ENCODE measurements at places on chromosomes 2 and 18. TPM values are rescaled to one million over a fixed set of nuclear protein-coding genes. Genes with fewer than 3 reads are reported as not detected.

SCN2A gene
- 1.9 TPM for total RNA-seq

TTC27 gene
- total RNA-seq, result 17.8 TPM

GRCh38 chr18:69755041-69755440 is 192.6 kb downstream of the CD226 start:
- DNase-seq, result no peak

DNA sequence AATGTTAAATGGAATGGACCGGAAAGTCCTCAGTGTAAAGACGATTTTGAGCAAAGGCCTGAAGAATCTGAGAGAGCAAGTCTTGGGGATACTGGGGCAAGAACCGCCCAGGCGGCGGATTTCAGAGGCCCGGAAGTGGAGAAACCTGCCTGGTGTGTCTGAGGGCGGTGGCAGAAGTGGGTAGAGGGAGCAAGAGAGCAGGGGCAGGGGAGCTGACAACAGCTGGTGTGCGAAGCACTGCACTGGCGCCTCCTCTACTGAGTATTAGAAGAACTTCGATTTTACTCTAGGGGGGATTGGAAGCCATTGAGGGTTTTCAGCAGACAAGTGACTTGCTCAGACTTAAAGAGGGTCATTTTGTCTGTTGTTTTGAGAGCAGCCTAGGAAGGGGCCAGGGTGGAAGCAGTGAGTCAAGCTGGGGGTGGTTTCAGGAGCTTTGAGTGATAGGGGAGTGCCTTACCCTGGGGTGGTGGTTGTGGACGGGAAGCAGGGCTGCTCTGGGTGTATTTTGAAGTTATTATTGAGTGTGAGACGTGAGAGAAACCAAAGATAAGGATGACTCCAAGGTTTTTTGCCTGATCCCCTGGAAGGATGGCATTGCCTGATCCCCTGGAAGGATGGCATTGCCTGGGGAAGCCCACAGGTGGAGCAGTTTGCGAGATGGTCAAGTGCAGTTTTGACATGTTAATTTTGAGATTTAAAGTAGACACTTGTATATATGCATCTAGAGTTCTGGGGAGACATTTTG is 52.5 kb downstream of the ZNF236 start:
- DNase-seq, result no peak

DNA sequence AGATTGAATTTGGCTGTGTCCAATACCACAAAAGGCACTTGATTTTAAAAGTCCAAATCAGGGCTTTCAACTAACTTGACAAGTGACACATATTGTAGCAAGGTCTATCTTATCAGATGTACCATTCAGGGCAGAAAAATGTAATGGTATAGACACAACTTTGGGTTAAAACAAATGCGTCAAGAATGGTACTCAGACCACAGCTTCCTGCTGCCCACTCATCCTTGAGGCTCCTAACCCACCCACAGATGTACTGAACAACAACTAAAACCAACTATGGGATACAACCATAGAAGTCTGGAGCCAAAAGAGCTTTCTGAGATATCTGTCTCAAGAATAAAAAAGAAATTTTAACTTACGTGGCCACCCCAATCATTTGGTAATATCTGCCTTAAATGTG is 105.2 kb downstream of the RBM43 start:
- DNase-seq, result no peak

DNA sequence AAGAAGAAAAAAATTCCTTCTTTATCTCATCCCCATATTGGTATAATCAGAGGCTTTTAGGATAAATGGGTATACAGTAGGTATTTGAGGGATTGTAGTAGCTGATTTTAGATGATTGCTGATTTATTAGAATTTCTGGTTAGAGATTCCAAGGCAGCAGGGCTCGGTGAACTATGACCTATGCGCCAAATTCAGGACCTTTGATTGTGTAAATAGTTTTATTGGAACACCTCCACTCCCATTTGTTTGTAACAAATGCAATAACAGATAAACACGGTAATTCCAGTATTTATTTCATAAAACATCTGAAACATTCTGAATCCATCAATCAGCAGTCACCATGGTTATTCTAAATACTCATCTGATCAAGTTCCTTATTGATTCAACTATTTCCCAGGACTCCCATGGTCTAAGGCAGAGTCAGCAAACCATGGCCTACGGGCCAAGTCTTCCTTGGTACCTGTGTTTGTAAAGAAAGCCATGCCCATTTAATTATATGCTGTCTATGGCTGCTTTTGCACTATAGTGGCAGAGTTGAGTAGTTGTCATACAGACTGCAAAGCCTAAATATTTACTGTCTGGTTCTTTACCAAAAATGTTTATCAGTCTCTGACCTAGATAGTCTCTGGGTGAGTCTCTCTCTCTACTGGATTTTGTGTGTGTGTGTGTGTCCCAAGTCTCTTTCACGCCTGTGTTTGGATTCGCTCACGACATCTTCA is 4.3 kb downstream of the MGAT5 start:
- DNase-seq, result no peak

Measured in chondrocyte (in vitro differentiated cells).